ENCODE measurements at places on chromosomes 16 and 17.

DNA sequence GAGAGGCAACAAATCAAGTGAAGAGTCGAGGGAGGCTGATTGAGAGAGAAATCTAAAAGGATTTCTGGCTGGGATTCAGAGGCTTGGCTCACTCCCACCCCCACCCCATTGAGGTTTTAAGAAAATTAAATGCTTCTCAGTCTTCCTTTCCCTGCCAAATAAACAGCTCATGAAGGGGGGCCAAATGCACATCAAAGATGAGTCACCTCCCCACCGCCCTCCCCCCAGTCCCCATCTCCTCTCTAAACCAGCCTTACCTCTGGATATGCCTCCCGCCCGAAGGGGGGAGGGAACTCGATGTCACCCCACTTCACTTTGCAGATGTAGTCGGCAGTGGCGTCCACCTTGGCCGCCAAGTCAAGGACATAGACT is 11.6 kb downstream of the ACLY start:
- no peak for DNase-seq

DNA sequence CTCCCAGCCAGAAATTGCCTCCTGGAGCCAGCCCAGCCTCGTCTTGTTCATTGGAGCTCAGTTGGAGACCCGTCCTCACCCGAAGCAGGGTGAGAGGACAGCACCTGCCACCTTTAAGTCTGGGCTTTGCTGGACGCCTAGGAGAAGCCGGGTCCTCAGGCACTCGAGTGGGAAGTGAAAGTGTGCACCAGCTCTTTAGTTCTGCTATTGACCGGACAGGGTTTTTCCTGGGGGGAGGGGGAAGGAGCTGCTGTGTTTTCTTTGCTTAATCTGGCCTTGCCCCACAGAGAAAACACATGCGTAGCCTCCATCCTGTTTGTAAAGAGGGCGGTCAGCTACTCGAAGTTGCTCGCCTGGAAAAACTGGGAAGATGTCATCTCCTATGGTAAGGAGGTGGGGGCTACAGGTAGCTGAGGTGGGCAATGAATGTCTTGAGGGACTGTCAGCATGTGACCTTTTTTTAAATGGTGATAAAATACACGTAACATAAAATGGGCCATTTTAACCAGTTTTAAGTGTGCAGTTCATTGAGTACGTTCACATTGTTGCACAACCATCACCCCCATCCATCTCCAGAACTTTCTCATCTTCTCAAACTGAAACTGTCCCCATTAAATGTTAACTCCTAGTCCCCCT is 34.4 kb downstream of the CMIP start:
- DNase-seq = no peak

- DNase-seq = no peak
These were observed 30.8 kb downstream of the B9D1 start for GRCh38 chr17:19331543-19332245.

DNA sequence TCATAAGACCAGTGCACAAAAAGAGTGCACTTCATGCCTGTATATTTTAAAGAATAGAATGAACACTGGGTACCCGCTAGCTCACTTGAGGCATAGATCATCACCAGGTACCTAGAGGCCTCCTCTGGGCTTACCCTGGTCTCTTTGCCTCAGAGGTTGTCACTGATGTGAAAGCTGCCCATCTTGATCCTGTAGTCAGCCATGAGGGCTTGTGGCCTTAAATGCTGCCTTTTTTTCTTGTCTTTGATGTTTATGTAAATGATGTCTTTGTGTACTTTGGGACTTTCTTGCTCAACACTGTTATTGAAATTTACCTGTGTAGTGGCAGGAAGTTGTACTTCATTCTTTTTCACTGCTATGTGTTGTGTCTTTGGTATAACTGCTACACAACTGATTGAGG is 26.8 kb upstream of the SLC5A10 start:
- DNase-seq = no peak
